ENCODE measurements at places on chromosomes 12 and 14.

- no peak for DNase-seq
These were observed 100.0 kb downstream of the DUSP6 start for GRCh38 chr12:89252284-89252683.

- DNase-seq = no peak
These were observed 224.4 kb upstream of the DAAM1 start for GRCh38 chr14:58963873-58964597.

- DNase-seq = peak; percentile 62
These were observed 56.3 kb downstream of the CCDC88C start for GRCh38 chr14:91361233-91361811.

DNA sequence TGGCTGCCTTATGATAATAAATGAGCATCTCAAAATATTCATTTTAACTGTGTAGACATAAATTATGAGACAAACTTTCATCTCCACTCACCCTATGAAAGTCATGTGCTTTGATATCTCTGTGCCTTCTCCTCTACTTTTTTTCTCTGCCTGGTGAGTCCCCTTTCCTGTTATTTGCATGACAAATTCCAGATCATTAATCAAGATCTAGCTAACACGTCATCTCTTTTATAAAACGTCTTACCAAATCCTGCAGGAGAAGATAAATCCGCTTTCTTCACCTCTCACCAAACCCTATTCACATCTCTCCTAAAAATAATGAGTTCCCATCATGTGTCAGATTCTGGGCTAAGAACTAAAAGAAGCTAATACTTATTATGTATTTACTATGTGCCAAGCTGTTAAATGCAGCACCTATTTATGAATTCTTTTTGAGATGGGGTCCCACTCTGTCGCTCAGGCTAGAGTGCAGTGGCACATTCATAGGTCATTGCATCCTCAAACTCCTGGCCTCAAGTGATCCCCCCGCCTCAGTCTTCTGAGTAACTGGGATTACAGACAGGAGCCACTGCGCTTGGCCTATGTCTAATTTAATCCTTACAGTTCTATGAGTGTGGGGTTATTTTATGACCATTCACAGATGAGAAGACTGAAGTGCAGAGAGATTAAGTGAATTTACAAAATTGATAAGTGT, 26.7 kb downstream of the SPX start:
- no peak for DNase-seq

DNA sequence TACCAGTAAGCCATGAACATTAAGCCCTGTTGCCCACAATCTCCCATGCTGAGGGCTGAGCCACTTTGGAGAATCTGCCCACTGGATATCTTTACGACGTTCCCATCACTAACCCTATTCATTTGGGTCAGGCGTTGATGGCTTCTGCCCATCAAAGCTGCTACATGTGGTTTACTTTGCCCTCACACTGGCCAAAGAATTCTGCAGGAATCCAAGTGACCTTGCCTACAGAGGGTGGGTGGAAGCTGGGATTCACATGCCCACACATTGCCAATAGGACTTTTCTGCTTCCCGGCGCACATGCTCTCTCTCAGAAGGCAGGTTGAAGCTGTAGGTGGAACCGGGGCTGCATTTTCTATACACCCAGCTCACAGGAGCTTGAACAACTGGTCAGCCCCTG, 28.3 kb downstream of the OAS2 start:
- no peak for DNase-seq

DNA sequence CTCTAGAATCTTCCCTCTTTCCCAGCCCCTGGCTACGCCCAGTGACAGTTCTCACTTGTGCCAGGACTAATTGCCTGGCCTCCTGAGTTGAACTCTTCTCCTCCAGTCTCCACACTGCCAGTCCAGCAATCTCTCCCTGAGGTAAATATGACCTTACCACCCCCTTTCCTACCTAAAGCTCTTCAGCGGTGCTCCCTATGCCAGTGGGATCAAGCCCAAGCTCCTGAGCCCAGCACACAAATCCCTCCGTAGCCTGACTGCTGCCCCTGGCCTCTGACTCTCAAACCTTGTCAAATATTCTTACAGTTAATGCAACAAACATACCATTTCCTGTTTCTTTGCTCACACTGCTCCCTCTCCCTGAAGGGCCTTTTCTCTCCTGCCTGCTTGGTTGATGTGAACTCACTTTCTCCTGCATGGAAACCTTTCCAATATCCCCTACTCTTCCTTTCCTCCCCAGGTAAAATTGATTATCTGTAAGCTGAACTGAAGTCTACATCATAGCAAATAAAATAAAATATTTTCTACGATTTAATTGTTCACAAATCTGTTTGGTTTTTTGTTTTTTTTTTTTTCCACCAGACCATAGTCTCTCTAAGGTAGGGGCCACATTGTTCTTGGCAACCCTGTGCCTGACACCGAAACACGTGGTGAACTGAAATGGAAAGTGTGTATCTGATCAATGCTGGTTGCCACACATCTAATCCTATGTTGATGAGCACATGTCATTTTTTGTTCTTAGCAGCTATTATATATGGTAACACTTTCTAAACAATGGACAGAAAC, 147.5 kb downstream of the SLC38A6 start:
- DNase-seq = no peak

DNA sequence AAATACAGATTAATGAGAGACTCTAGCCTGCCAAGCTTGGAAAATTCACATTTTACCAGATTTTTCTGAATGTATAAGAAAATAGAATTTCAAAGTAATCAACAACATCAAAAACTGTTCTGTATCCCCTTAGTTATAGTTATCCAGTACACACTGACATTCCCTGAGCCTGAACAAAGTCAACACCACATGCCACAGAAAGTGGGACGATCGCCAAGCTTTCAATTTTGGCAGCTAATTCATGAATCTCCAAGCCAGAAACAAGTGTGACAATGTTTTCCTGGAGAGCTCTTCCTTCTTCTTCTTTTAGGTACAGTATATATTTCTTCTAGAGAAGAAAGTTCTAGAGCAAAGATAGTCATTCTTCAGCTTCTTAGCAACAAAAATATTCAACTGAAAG, 290.2 kb downstream of the PRKD1 start:
- DNase-seq = no peak

DNA sequence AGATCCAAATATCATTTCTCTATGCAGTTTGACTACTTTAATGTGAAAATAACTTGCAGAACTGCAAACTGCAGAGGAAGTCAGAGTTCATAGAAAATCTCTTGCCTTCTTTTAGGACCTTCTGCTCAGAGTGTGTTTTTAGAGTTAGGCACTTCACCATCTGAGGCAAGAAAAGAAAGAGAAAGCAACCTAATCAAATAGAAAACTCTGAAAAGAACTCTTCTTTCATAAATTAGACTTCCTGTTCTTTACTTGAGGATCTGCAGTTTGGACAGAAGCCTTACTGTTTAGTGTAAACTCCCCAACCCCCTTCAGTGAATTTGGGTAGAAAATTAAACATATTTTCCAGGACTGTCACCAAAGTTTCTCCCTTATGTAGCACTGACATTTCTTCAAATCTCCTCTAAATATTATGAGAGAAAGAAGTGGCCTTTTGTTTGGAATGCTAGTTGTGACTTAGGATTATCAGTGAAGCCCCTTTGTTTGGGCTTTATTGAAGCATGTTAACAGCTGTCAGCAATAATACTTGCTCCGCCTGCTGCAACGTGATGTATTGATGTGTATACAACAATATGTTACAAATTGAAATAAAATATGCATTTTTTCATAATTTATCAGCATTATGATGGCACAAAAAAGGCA, 99.5 kb downstream of the PDZRN4 start:
- no peak for DNase-seq

GRCh38 chr12:66678338-66679275, at the start of gene GRIP1:
GRIP1 (minus strand) TSS chr12:66679076; CDS start chr12:66678904, 172 bp downstream.
- no peak for DNase-seq

GRCh38 chr14:75718199-75718598, 57.2 kb downstream of the TTLL5 start:
- no peak for DNase-seq

DNA sequence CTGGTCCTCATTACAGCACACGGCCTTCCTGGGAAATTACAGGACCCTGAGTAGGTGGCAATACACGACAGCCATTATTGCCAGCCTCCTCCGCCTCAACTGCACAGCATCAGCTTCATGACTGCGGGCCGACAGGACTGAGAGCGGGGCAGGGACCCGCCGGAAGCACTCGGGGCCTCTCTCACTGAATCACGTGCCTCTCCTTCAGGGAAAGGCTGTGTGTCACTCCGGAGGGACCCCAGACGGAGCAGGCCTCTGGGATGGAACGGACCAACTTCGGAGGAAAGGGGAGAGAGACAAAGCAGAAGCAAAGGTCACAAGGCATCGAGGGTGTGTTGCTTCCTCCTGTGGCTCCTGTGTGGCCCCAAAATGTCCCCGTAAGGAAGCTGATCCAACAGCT, 90.0 kb downstream of the RNF34 start:
- DNase-seq = no peak

DNA sequence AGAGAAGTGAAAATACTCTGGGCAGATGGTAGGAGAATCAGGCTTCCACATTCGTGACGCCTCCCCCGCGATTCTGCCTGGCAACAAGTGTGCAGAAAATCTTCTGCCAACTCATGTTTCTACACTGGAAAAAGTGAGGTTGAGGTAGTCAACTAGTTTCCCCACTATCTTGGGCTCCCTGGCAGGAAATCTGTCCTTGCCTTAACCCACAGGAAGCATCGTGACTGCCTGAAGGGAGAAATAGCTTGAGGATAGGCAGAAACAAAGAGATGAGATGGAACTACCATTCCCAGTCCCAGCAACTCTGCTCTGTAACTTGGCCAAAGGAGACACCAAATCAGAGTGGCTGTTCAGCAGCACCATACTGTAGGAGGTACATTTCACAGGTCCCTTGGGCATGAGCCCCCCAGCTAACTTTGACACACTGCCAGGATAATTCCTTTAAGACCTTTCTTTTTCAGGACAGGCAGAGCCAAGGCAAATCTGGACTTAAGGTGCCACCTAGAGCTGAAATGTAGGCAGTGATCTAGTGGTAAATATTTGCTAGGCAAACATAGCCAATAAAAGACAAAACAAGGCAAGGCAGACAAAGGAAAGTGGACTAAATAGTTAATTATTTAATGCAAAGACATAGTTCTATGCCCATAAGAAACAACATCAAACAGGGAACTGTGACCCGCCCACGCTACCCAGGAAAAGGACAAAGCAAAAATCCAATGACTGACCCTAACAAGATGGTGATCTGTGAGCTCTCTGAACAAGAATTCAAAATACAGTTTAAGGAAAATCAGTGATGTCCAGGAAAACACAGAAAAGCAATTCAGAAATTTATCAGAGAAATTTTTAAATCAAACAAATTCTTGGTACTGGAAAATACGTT, 205.1 kb downstream of the PTPRO start:
- no peak for DNase-seq

- no peak for DNase-seq
These were observed 8.1 kb upstream of the CKAP4 start for GRCh38 chr12:106255952-106256351.

DNA sequence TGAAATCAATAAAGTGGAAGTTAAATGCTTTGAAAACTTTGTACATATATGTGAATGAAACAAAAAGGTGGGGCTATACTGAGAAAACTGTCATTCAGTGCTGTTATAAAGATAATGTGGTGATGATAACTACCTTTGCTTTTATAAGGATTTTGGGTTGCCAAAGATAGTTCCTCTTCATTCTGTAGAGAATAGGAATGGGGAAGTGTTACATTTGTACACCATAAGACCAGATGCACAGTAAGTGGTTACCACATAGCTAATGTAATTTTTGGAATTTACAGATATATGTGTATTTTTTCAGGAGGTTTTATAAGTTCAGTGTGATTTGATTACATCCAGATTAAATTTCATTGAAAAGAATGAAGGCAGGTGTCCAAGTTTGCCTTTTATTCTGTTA, 18.1 kb downstream of the RAB21 start:
- no peak for DNase-seq

DNA sequence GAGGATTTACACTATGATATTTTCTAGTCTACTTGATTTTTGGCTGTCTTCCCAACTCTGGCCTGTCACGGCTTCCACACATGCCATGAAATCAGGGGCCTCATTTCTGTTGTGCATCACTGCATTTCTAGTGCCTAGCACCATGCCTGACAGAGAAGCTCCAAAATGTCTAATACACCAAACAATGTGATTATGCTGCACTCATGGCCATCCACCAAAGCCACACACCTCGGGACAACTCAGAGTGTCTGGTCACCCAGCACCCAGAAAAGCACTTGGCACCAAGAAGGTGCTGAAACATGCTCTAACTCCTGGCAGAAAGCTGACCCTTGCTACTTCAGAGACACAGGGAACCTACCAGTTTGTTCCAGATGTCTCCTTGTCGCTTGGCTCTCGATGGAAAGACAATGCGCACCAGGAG, 11.3 kb downstream of the GCN1 start:
- DNase-seq = no peak

- no peak for DNase-seq
These were observed 83.6 kb downstream of the WNK1 start for GRCh38 chr12:835754-836518.

DNA sequence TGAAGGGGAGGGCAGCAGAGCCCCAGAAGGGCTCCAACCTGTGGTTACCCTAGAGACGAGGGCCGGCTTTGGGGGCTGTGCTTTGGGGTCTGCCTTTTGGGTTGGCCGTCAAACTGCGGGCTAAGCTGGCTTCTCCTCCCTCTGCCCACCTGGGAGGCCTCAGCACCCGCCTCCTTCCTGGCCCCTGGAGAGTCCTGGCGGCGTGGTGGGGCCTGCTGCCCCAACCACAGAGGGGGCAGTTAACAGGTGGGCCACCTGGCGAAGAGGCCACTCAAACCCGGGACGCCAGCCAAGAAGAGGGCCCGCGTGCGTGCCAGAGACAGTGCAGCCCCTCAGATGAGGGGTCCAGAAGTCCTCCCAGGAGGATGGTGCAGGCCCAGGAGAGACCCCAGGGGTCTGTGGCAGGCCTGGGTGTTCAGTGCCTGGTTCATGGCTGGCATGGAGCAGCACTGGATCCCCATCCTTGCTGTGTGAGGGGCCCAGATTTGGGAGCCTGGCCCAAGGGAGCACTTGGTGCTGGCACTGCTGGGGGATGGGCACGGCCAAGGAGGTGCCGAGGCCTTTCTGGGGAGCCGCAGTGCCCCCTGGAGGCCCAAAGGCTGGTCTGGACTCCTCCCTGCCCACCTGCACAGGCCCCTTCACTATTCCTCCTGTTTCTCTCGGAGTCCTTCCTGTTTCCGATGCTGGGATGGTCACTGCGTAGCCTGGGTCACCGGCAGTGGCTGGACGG, 48.8 kb downstream of the LRCOL1 start:
- no peak for DNase-seq

DNA sequence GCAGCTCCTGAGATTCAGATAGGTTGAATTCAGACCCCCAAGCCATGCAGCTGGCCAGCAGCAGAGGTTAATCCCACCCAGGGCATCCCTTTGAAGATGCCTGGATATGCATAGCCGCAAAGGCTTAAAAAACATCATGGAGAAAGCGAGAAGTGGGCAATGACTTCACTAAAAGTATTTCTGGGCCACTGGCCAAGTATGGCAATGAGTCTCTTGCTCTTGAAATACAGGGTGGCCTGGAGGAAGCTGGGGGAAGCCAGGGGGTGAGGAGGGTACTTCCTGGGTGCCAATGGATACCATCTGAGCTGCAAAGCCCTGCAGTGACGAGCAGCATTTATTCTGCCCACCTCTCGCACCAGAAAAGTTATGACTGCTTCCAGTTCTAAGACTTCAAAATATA, 539.3 kb upstream of the TBX3 start:
- no peak for DNase-seq

GRCh38 chr12:115203701-115204100, 519.7 kb upstream of the TBX3 start:
- DNase-seq = no peak

All from chondrocyte (in vitro differentiated cells).